D721Med (cell line): ENCODE measurements at places on chromosomes 4 and X.

GRCh38 chr4:185775792-185776555 is 36.0 kb downstream of the SORBS2 start:
- no peak for DNase-seq

- DNase-seq: no peak
These were observed 13.5 kb downstream of the TEX13B start for GRCh38 chrX:107968623-107969022.

DNA sequence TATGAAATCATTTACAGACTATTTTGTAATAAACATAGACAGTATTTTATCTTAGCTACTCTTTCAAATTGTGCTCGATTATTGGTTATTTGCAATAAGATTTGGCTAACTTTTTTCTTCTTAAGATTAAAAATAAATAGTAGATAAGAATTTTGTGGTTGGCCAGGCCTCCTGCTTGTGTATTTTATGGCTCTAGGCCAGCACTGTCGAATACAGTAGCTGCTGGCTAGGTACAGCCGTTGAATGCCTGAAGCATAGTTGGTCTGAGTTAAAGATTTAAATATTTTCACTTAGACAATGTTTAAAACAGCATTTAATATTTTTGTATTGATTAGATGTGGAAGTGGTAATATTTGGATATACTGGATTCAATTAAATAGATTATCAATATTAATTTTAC is 481.0 kb downstream of the SPRY1 start:
- DNase-seq: no peak

DNA sequence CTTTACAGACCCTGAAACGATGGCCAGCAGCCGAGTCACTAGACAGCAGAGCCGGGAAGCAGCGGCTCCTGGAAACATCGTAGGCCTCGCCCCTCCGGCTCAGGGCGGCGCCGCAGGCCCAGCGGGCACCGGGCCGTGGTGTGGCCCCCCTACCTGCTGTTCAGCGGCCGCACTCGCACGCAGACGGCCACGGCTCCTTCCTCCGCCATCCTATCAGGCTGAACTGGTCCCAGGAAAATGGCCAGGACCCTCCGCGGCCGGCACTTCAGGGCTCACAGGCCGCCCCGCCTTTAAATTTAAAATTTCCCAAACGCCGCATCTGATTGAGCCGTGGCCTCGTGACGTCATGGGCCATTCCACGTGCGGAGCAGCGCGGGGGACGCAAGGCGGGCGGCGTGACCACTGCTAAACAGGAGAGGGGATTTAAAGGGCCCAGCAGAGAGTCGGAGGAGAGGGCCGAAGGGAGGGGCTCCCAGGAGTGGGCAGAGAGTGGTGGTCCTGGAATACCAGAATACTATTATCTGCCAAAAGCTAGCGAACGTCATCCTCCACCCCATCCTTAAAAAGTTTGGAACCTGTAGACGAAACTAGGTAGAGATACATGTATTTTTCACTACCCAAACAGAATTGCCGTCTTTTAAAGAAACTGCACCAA is at the start of gene CENPE:
Gene CENPE (minus strand): TSS at position 233 of the 655 bp plus-strand sequence. CDS start 24 bp downstream, at position 209.
- peak; percentile 32 for DNase-seq

DNA sequence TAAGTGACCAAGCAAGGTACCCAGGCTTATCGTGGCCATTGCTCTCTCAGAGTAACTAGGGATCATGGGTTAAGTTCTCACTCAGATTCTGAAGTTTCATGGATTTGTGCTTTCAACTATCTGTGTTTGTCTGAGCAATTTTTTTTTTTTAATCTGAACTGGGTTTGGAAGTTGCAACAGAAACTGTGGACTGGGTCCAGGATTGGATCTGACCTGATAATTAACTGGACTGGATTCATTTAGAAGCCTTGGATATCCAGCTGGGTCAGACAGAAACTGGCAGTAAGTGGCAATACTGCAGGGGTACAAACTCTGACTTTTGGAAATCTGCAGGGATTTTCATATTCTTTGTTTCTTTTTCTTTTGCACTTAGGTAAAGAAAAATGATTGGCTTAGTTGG is 38.7 kb upstream of the FGF2 start:
- DNase-seq: no peak

GRCh38 chr4:16329125-16329796 is 103.0 kb upstream of the TAPT1 start:
- no peak for DNase-seq
